Tibial nerve (tissue), 4 donors: ENCODE measurements at places on chromosomes 6 and 20.

DNA sequence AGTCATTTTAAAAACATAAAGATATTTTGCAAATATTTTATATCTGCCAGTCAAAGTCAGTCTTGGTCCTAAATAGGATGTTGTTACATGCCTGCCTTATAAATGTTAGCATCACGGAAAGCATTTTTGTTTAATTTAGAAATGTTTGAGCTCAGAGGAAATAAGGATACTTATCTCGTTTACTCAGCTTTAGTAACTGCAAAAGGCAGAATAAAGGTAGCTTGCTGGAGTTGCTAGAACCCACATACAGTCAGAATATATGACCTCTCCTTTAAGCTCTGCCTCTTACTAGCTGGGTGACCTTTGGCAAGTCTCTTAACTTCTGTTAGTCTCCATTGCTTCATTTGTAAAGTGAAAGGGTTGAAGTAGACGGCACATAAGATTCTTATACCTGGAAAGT lies 867.3 kb downstream of the KIF16B start:
- DNase-seq, result no peak
- H3K27ac ChIP-seq, result no peak overlapping the region
- H3K36me3 ChIP-seq, result no peaks in the 10 kb centered on the region
- H3K27me3 ChIP-seq, result no peaks in the 10 kb centered on the region

- H3K4me3 ChIP-seq, result no peak overlapping the region
- no peak overlapping the region for H3K27ac ChIP-seq
- no peaks in the 10 kb centered on the region for H3K4me1 ChIP-seq
- H3K27me3 ChIP-seq, result no peaks in the 10 kb centered on the region
- DNase-seq, result no peak
Observed at GRCh38 chr6:43923376-43924221, 153.6 kb downstream of the VEGFA start.

DNA sequence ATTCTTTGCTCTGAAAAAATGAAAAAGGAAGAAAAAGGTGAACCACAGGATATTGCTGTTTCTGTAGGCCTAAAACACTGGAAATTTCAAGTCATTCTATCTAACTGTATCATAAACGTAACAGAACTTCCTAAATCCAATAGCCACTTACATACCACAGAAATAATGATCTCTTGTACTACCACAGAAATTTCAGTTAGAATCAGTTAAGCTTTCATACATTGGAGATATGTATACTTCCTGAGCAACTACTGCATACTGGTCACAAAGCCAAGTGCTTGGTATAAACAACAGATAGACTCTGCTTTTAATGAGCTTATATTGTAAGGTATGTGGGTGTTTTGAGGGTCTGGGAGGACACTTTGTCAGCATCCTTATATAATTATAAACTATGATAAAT lies 38.6 kb downstream of the VTA1 start:
- H3K4me1 ChIP-seq, result peaks cover 4% of the 10 kb centered on the region
- no peak for DNase-seq
- H3K27ac ChIP-seq, result no peak overlapping the region
- no peak overlapping the region for H3K4me3 ChIP-seq
- H3K36me3 ChIP-seq, result no peaks in the 10 kb centered on the region

DNA sequence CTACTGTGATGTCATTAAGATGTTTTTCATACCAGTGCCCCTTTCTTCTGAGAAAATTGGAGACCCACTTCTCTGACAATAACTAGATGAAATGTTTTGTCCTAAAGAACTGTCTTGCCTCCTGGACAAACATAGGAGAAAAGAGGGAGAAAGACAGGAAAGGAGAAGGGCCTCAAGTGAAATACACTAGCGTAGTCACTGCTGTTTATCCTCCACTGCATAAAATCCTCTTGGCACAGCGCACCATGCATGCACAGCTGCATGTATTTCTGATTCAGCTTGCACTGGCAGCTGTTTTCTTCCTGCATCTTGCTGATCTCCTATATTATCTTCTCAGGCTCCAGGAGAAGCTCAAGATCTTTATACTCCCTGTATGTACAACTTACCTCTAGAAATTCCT lies 158.0 kb upstream of the BMP5 start:
- no peak overlapping the region for H3K4me3 ChIP-seq
- H3K27ac ChIP-seq, result no peak overlapping the region
- H3K27me3 ChIP-seq, result no peaks in the 10 kb centered on the region
- H3K36me3 ChIP-seq, result no peaks in the 10 kb centered on the region

- H3K36me3 ChIP-seq, result no peaks in the 10 kb centered on the region
- H3K4me3 ChIP-seq, result no peak overlapping the region
- DNase-seq, result no peak
- no peak overlapping the region for H3K27ac ChIP-seq
- no peaks in the 10 kb centered on the region for H3K27me3 ChIP-seq
Observed at GRCh38 chr20:38591474-38592410, 9.9 kb upstream of the ARHGAP40 start.

GRCh38 chr20:62316331-62317166 lies 13.8 kb downstream of the ADRM1 start:
- H3K4me3 ChIP-seq, result no peak overlapping the region
- H3K4me1 ChIP-seq, result no peaks in the 10 kb centered on the region
- peaks cover 84% of the 10 kb centered on the region for H3K36me3 ChIP-seq
- no peaks in the 10 kb centered on the region for H3K27me3 ChIP-seq

- H3K4me3 ChIP-seq, result no peak overlapping the region
- no peaks in the 10 kb centered on the region for H3K27me3 ChIP-seq
- no peaks in the 10 kb centered on the region for H3K36me3 ChIP-seq
- no peak for DNase-seq
- H3K4me1 ChIP-seq, result no peaks in the 10 kb centered on the region
Observed at GRCh38 chr6:152055517-152055916, 248.0 kb downstream of the ESR1 start.

- no peak overlapping the region for H3K27ac ChIP-seq
- H3K4me3 ChIP-seq, result no peak overlapping the region
- no peaks in the 10 kb centered on the region for H3K27me3 ChIP-seq
- H3K36me3 ChIP-seq, result no peaks in the 10 kb centered on the region
Observed at GRCh38 chr20:61354501-61354900, 102.4 kb downstream of the CDH4 start.

- no peak overlapping the region for H3K4me3 ChIP-seq
- H3K36me3 ChIP-seq, result no peaks in the 10 kb centered on the region
- no peaks in the 10 kb centered on the region for H3K4me1 ChIP-seq
- H3K27ac ChIP-seq, result no peak overlapping the region
- no peaks in the 10 kb centered on the region for H3K27me3 ChIP-seq
Observed at GRCh38 chr6:147676495-147677199, 168.2 kb downstream of the SAMD5 start.

- H3K4me3 ChIP-seq, result no peak overlapping the region
- H3K27me3 ChIP-seq, result no peaks in the 10 kb centered on the region
- DNase-seq, result no peak
- no peaks in the 10 kb centered on the region for H3K36me3 ChIP-seq
- peaks cover 1% of the 10 kb centered on the region for H3K4me1 ChIP-seq
Observed at GRCh38 chr6:74879234-74879633, 326.6 kb downstream of the COL12A1 start.

DNA sequence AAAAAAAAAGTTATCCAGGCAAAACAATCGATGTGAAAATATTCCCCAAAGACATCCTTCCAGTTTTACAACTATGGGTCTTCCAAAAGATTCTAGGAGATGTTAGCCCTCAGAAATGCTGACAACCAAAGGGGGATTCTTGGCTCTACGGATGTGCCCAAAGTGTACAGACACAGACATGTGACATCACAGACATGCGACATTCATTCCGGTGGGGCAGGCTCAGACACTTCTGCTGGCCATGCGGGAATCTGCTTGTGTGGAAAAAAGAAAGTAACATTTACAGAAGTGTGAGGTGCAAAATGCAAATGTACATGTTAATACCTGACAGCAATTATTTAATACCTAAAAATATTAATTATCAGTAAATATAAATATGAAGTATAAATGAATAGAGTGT lies 268.6 kb downstream of the FOXC1 start:
- no peak for DNase-seq
- no peak overlapping the region for H3K27ac ChIP-seq
- no peak overlapping the region for H3K4me3 ChIP-seq
- H3K36me3 ChIP-seq, result no peaks in the 10 kb centered on the region
- H3K27me3 ChIP-seq, result no peaks in the 10 kb centered on the region
